NCI-H226 (cell line): ENCODE measurements at places on chromosomes 3 and 15.

DNA sequence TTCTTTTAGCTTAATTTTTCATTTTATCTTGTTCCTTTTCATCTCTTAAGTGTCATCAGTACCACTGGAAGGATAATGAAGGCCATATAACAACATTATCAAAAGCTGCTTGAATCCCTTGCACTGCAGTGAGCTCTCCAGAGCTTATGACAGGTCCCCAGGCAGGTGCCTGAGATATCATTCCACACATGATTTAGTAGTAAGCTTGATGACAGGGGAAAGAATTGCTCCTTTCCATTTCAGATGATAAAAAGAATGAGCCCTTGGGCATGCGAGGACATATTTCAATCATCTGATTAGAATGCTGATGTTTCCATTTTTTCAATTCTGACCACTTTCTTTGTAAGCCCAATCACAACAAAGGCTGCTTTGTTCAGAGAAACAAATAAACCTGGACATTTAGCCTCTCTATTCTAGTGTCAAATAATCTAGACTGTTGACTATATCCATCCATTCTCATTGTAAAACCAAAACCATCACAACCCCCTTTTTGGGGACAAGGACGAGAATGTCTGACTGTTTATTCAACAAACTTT lies 567.8 kb downstream of the IGSF11 start:
- DNase-seq: no peak

- no peak for DNase-seq
These were observed 1047.0 kb downstream of the TUSC7 start for GRCh38 chr3:117756563-117756962.

GRCh38 chr15:58551764-58552504 lies 120.1 kb downstream of the LIPC start:
- peak; percentile 73 for DNase-seq

GRCh38 chr3:79551997-79552396 lies 215.8 kb downstream of the ROBO1 start:
- DNase-seq: no peak

DNA sequence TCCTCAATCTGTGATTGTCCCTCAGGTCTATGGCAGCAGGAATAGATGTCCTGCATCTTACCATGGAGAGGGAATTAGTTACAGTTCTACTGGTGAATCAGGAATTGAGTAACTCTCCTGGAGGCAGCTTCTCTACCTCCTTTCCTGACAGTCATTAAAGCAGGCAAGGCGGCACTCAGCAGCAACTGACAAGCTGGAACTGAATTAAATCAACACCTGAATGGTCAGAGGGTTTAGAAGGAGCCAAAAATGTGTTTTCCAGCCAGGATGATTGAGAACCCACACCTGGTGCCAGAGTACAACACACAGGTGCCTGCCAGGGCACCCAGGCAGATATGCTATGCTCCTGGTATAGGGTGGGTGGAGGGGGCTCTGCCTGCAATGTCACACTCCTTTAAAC lies 43.1 kb upstream of the TIPARP start:
- DNase-seq: no peak

DNA sequence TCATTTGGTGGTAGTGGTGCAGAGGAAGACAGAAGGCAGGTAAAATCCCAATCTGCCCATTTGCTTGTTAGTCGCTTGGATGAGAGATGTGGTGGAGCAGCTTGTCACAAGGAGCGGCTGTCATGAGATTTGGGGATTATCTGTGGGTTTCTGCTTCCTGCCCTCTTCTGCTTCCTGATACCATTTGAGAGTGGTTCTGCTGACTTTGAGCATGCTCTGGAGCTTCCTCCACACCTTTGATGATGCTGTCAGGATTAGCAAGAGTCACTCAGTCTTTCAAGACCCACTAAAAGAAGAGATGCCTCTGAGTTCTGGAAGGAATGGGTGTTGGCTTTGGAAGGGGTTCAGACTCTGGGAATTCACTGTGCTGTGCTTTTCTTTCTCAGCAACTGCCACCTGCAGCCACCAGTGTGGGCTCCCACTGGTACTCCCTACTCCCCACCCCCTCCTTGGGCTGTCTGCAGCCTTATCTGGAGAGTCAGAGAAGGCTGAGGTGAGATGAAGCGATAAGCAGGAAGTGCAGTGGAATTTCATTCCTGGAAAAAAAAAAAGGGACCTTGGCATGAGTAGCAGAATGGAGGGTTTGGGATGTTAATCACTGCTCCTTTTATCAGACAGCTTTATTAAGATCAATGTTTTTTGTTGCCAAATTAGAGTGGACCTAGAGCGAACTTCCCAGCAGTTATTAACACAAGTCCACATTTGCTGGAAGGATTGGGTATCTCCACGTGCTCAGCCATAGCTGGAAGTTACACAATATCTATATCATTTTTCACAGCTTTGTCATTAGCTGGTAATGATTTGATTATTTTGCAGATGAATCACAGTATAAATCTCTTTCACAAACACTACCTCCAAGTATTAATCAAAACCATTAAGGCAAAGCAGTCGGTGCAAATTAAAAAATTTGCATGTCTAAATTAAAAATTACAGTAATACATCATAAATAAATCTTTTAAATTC lies 233.0 kb upstream of the SATB1 start:
- DNase-seq: no peak
